ENCODE measurements at places on chromosomes 12 and 14.
A peak's percentile ranks its signal among the peaks of the same experiment; 100 is the strongest.

DNA sequence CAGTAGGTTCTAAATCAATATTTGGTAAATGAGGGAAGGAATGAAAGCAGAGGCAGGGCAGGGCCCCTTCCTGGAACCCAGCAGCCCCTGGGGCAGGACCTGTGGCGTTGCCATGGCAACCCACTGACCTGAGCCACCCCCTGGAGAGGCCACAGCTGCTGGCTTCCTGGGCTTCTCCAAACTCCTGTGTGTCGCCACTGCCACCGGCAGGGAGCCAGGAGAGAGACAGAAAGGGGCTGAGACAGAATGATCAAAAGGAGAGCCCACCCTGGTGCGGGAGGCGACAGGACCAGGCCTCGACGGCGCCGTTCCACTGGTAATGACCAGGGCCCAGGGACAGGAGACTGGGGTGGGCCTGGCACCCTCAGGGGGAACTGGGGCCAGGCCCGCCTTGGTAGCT, 18.2 kb downstream of the RFX4 start:
- H3K36me3 ChIP-seq = no peaks in the 10 kb centered on the region
- H3K4me3 ChIP-seq = no peak overlapping the region
- H3K27me3 ChIP-seq = no peaks in the 10 kb centered on the region
- no peaks in the 10 kb centered on the region for H3K4me1 ChIP-seq
- DNase-seq = no peak

DNA sequence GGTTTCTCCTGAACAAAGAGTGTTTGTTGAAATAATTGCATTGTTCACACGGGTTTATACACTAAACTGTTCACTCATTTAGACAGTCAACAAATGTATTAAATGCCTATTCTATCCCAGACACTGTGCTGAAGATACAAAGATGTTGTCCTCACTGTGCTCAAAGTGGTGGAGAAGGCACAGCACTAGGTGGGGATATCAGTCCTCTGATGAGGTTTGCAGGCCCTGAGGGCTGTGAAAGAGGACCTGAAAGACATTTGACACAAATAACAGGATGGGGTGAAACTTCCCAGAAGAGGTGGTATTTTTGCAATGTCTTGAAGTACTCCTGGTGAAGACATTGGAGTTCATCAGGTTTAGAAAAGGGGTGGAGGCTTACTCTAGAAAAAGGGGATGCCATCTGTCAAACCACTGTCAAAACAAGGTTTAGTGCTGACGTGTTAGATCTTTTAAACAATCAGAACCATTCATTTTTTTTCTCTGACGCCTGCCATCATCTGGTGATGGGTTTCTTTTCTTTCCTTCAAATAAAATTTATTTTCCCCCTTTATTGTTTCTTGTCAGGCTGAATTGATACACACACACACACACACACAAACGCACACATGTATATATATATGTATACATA, 69.5 kb downstream of the ACSS3 start:
- no peak for DNase-seq
- H3K36me3 ChIP-seq = peaks cover 5% of the 10 kb centered on the region
- H3K27ac ChIP-seq = no peak overlapping the region
- H3K27me3 ChIP-seq = no peaks in the 10 kb centered on the region
- no peak overlapping the region for H3K4me3 ChIP-seq

- H3K4me3 ChIP-seq = no peak overlapping the region
- H3K36me3 ChIP-seq = no peaks in the 10 kb centered on the region
- H3K27me3 ChIP-seq = no peaks in the 10 kb centered on the region
- no peaks in the 10 kb centered on the region for H3K4me1 ChIP-seq
Measured at GRCh38 chr12:111248236-111249017, 120.5 kb downstream of the PHETA1 start.

DNA sequence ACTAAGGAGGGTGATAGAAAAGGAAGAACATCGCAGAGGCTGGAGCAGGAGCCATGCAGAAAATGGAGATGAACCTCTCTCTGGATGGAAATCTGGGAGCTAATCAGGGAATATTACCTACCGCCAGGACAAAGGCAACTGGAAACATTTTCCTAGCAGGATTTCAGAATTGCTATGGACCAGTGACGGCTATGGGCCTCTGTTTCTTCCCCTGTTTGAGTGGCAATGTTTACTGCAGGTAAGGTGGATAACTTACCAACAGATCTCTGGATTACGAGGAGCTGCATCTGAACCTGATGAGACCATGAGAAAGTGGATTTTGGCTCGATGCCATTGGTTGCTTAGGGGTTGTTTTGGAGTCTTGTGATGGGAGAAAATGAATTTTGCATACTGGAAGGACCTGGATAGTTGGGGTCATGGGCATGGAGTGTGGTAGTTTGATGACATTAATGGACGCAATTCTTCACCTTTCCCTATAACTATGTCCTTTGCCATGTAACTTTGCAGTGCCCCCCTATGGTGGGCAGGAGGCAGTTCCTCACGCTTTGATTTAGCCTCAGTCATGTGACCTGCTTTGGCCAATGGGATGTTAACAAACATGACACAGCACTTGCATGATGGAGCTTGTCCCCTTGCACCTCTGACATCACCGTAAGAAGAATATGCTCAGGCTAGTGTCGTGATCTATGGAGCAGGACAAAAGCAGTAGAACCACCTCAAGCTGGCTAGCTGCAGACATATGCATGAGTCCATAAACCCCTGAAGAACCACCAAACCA, 51.1 kb downstream of the CALM1 start:
- H3K4me3 ChIP-seq = no peak overlapping the region
- DNase-seq = no peak
- no peak overlapping the region for H3K27ac ChIP-seq
- H3K4me1 ChIP-seq = peaks cover 9% of the 10 kb centered on the region

- no peaks in the 10 kb centered on the region for H3K27me3 ChIP-seq
- no peaks in the 10 kb centered on the region for H3K36me3 ChIP-seq
- no peak overlapping the region for H3K27ac ChIP-seq
- peaks cover 2% of the 10 kb centered on the region for H3K4me1 ChIP-seq
- no peak for DNase-seq
Measured at GRCh38 chr12:14836336-14837210, 6.8 kb downstream of the ART4 start.

DNA sequence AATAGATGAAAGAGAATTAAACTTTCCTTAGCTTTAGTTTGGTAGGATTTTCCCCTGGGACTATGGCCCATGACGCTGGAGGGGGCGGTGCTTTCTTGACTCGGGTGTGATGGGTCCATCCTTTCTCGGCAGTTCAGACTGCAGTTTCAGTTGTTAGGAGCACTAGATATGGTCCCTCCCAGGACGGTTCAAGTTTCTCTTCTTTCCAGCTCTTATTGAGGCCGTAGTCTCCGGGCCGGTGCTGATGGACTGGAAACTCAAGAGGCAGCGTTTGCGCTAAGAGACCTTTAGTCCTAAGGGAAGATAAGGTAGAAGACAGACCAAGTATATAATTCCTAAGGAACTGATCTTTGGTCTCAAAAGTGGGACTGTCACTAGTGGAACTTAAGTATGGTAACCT, 111.2 kb downstream of the RIN3 start:
- H3K4me3 ChIP-seq = no peak overlapping the region
- no peak for DNase-seq
- peaks cover 5% of the 10 kb centered on the region for H3K36me3 ChIP-seq
- H3K27ac ChIP-seq = peak overlapping the region; percentile 65
- no peaks in the 10 kb centered on the region for H3K27me3 ChIP-seq

DNA sequence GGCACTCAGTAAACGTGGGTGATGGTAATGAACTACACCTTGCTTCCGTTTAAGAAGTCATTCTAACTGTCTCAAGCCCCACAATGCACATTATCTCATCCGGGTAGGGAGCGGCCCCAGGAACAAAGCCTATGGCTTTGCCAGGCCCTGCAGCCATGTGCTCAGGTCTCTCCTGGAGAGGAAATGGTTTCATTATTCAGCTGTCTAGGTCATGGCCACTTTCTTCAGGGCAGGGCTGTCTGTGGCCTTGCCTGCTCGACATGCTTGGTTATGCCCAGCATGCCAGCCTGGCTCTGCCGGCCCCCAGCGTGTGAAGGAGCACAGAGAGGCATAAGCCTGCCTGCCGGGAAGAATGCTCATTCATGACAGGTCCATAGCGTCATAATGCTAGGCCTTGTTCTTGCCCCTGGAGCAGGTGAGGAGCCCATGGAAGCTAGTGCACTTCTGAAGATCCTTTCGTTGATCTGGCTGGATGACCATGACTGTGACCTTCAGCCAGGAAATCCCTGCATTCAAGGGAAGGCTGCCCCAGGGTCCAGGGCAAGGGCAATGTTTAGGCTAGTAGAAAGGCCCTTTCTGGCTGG, 26.3 kb upstream of the FOS start:
- peak overlapping the region; percentile 10 for H3K27ac ChIP-seq
- peaks cover 28% of the 10 kb centered on the region for H3K4me1 ChIP-seq
- H3K36me3 ChIP-seq = no peaks in the 10 kb centered on the region
- DNase-seq = no peak
- H3K27me3 ChIP-seq = no peaks in the 10 kb centered on the region
